ENCODE measurements at places on chromosomes 11 and 22. TPM values are rescaled to one million over a fixed set of nuclear protein-coding genes. Genes with fewer than 3 reads are reported as not detected.

Gene CBLIF
- total RNA-seq, result not detected

Gene ARHGAP32
- 9.0 TPM for total RNA-seq

Gene C11orf86
- total RNA-seq, result not detected

Gene PKNOX2
- total RNA-seq, result 1.2 TPM

Gene TIGD3
- total RNA-seq, result 1.4 TPM

Gene GGT5
- not detected for total RNA-seq

Gene KCTD14
- total RNA-seq, result not detected

Gene PRRG4
- total RNA-seq, result 0.37 TPM

Gene NOX4
- 15.8 TPM for total RNA-seq

Gene TMA7B
- not detected for total RNA-seq

Gene KCNJ11
- total RNA-seq, result not detected

Gene TMEM191C
- 0.53 TPM for total RNA-seq

Gene GRIA4
- total RNA-seq, result not detected

Gene TTC36
- total RNA-seq, result 2.7 TPM

Gene RASSF10
- 0.08 TPM for total RNA-seq

Gene C11orf97
- not detected for total RNA-seq

Gene BEST1
- 3.8 TPM for total RNA-seq

Gene MOB2
- total RNA-seq, result 25.4 TPM

Gene KRTAP5-2
- not detected for total RNA-seq

Gene MMP27
- total RNA-seq, result not detected

Gene JOSD1
- 38.1 TPM for total RNA-seq

Gene CATSPER1
- total RNA-seq, result 9.7 TPM

Gene BRSK2
- 0.48 TPM for total RNA-seq

Gene RCOR2
- 0.61 TPM for total RNA-seq

Gene LAYN
- total RNA-seq, result not detected

Gene PARVG
- 1.1 TPM for total RNA-seq

Gene GAS2L1
- total RNA-seq, result 7.9 TPM

Gene SELENOH
- 391 TPM for total RNA-seq

Gene ST14
- 0.11 TPM for total RNA-seq

Gene ADM
- 35.6 TPM for total RNA-seq

All from A375 (cell line).